Germinal center (tissue), 1 donor: ENCODE measurements at places on chromosomes 3 and 15.

GRCh38 chr3:27507515-27508266 is 23.5 kb upstream of the SLC4A7 start:
- no peak for DNase-seq

- DNase-seq: no peak
Measured at GRCh38 chr3:8733332-8734094, at the start of gene CAV3. Gene CAV3, plus strand, starts transcription at chr3:8733802. Its CDS starts 75 bp downstream, at chr3:8733877.

DNA sequence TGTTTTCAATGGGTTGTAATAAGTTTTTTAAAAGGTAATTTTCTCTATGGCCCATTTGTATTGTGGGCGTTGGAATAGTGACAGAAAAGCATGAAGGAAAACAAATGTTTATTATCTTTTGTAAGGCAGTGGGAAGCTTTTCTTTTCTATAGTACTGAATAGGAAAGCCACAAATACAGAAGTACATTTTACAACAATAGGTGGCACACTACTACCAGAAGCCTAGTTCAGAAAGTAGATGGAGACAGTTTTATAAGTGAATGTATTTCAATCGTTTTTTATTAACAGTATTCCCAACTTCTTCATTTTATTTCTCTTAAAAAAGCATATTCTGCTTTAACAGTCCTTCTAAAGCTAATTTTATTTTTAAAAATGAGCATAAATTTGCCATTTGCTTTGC is 296.7 kb downstream of the PTPRG start:
- no peak for DNase-seq

GRCh38 chr15:87752250-87752951 is 504.1 kb downstream of the NTRK3 start:
- DNase-seq: no peak
